ENCODE measurements at places on chromosomes 13 and 19. TPM values are rescaled to one million over a fixed set of nuclear protein-coding genes. Genes with fewer than 3 reads are reported as not detected.

Gene FNDC3A
- total RNA-seq: 47.2 TPM

Gene APOC4
- not detected for total RNA-seq

Gene SIRT6
- 8.9 TPM for total RNA-seq

Gene C1QTNF9B
- total RNA-seq: not detected

Gene DAND5
- total RNA-seq: not detected

Gene ZNF816
- total RNA-seq: 6.9 TPM

Gene MEF2B
- total RNA-seq: not detected

Gene ZNF284
- 2.2 TPM for total RNA-seq

Gene TNFRSF19
- total RNA-seq: 0.18 TPM

Gene SIRT2
- total RNA-seq: 44.0 TPM

Gene PDE4C
- total RNA-seq: 0.09 TPM

Gene ATP8B3
- 1.2 TPM for total RNA-seq

Gene LMTK3
- under 0.01 TPM for total RNA-seq

Gene ZNF649
- total RNA-seq: 7.6 TPM

Gene TMEM145
- 0.19 TPM for total RNA-seq

Gene PLA2G4C
- total RNA-seq: 40.9 TPM

Gene CYP4F2
- not detected for total RNA-seq

Gene NRTN
- not detected for total RNA-seq

Gene CYP4F11
- total RNA-seq: not detected

Gene COMP
- not detected for total RNA-seq

Gene METTL21C
- not detected for total RNA-seq

Gene CEACAM7
- total RNA-seq: not detected

Gene PLK5
- not detected for total RNA-seq

Gene ZNF578
- total RNA-seq: 1.8 TPM

Gene FUT3
- total RNA-seq: not detected

Gene GJB2
- total RNA-seq: not detected

Gene KCTD15
- total RNA-seq: 51.9 TPM

Gene ITGBL1
- total RNA-seq: 48.5 TPM

Gene CAPS
- 3.5 TPM for total RNA-seq

Gene ICAM5
- 0.56 TPM for total RNA-seq

Gene ZNF382
- total RNA-seq: 8.7 TPM

Gene KCTD12
- total RNA-seq: 114 TPM

Gene MEIOSIN
- total RNA-seq: not detected

Gene SLC7A10
- total RNA-seq: not detected

Gene VSTM2B
- not detected for total RNA-seq

Gene CD22
- not detected for total RNA-seq

Gene NUCB1
- 148 TPM for total RNA-seq

Gene GARIN5A
- 0.19 TPM for total RNA-seq

Gene C2CD4C
- 0.38 TPM for total RNA-seq

Gene INSR
- total RNA-seq: 35.8 TPM

Gene PSG3
- not detected for total RNA-seq

Gene KLK2
- not detected for total RNA-seq

Gene IL27RA
- 8.5 TPM for total RNA-seq

Gene UPK1A
- not detected for total RNA-seq

Gene TINCR
- total RNA-seq: under 0.01 TPM

Gene COX7A1
- 4.4 TPM for total RNA-seq

Gene ZNF136
- 8.8 TPM for total RNA-seq

Gene ADPRHL1
- total RNA-seq: 0.36 TPM

Gene GJB6
- total RNA-seq: not detected

Gene MOB3A
- 23.9 TPM for total RNA-seq

Gene CEACAM3
- not detected for total RNA-seq

Gene ZNF835
- under 0.01 TPM for total RNA-seq

Gene GPC6
- total RNA-seq: 0.94 TPM

Gene ZNF492
- total RNA-seq: 0.19 TPM

Gene POLD1
- 78.3 TPM for total RNA-seq

Gene NLRP9
- not detected for total RNA-seq

Gene CEACAM16
- 0.09 TPM for total RNA-seq

Gene PABPC3
- total RNA-seq: 0.09 TPM

Gene KASH5
- total RNA-seq: not detected
